ENCODE measurements at places on chromosomes 4 and X.

DNA sequence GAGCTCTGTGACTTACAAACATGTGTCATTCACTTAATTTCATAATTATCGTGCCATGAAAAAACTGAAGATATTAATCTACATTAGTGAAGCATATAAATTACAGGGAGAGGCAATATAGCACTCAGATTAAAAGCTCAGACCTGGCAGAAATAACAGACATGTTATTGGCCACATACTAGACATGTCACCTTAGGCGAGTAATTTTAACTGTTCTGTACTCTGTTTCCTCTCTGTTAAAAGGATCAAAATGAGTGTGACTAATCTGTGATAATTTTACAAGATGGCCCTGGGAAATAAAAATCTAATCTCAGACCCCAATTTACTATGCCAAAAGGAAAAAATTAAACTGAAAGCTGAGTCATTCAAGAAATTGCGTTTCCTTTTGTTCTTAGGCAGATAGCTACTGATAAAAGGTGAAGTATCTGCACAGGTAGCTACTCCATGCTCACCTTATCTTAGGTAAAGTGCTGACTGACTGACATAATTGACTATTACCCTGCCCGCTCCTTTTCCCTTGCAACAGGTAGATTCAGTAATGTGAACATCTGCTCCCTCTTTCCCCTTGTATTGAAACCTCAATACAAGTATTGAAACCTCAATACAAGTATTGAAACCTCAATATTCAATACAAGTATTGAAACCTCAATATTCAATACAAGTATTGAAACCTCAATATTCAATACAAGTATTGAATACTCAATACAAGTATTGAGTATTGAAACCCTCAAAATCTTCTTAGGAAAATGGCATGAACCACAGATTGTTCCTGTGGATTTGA lies 33.2 kb downstream of the RELL1 start:
- no peak for DNase-seq

GRCh38 chr4:102705391-102705935 lies 55.3 kb downstream of the MANBA start:
- DNase-seq: no peak

DNA sequence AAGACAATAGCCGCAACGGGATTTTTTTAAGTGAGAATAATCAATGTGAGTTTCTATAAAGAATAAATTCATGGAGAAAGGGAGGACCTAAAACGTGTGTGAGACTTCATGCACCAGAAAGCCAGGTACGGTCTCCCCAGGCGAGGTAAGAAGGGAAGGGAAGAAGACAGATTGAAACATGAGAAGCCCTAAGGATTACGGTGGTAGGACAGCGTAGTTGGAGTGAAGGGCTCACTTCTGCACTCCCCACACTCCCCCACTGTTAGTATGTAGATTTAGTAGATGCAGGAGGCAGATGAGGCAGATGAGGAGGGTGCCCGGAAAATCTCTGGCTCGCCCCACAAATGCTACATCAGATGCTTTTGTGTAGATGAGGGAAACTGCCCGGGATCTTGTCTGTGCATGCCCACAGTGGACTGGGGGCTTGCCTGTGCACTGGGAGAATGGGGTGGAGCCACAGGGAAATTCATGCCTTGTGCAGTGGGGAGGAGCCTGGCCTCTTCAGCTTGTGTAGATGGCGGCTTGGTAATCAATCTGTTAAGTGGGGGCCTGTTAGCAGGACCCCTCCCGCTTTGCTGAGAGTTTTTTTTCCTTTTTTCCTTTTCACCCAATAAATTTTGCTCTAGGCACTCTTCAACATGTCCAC lies 1544.5 kb upstream of the TENM3 start:
- no peak for DNase-seq

- no peak for DNase-seq
These were observed 471.0 kb downstream of the KLHL13 start for GRCh38 chrX:117645639-117646038.

- peak; percentile 17 for DNase-seq
These were observed 9.0 kb upstream of the SLC25A14 start for GRCh38 chrX:130330706-130331105.

Measured in activated T-cell treated with anti-CD3 and anti-CD28 coated beads for 48 hours (primary cell).